Ecto neural progenitor cell (in vitro differentiated cells): ENCODE measurements at places on chromosomes 6 and 20.

GRCh38 chr6:163813979-163814493 is 399.5 kb downstream of the QKI start:
- no peak for DNase-seq

GRCh38 chr6:36906539-36907325 is 21.0 kb downstream of the C6orf89 start:
- no peak for DNase-seq

DNA sequence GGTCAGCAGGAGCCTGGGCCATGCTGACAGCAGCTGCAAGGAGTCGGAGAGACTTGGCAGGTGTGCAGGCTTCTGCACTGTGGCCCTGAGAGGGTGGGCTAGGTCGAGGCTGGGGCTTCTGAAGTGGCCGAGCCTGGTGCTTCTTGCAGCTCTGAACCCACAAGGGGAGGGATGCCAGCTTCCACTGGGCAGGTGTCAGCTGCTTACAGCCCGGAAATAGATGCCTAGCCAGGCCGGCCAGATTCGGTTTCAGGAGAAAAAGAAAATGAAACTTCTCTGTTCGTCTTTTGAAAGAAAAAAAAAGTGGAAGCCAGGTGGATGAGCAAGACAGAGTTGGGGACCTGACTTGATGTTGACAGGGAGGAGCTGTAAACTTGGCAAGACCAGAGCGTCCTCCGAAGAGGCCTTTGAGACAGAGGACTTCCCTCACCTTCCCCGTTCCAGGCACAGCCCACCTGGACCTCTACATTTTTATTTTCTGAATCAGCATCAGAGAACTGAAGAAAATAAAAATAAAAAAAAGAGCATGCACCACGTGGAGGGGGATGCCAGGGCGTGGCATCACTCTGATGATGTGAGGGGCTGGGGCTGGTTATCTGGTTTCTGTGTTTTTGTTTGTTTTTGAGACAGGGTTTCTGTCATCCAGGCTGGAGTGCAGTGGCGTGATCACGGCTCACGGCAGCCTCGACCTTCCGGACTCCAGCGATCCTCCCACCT is at the start of gene ZBP1:
TSS of gene ZBP1 (minus strand) at position 153 of the 717 bp plus-strand sequence. CDS start at position 22, 131 bp downstream.
- no peak for DNase-seq

DNA sequence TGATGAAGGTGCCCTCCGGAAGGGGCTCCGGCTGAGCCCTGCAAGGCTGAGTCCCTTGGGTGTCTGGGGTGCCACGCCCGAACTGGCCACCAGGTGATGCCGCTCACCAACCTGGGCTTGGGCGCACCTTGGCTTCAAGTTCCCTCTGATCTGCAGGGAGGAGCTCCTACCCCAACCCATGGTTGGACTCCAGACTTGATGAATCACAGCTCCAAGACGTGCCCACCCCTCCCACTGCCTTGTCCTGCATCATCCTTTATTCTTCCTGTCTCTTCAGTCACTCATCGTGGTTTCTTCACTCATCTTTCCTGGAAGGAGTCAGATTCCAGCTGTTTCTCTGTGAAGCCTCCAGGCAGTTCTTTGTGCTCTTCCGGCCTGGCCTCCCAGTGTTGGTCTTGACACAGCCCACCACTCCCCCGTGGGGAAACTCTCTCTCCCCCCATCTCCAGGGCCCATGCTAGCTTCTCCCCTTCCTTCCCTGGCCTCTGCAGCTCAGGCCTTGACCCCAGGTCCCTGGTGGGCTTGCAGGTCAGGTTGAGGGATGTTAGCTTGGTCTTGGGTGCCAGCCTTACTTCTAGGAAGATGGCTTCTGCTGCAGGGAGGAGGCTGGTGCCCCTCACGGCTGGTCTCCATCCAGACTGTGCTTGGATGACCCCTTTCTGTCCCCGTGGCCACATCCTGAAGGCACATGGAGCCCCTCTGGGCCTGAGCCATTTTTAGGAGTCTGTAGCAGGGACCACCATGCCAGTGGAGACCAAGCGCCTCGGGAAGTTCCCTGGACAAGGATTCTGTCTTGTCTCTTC is 2.6 kb upstream of the ZBP1 start:
- peak; percentile 71 for DNase-seq

- no peak for DNase-seq
Measured at GRCh38 chr6:14584450-14584849, 466.9 kb downstream of the CD83 start.
